ENCODE measurements at places on chromosomes 6 and 20.

DNA sequence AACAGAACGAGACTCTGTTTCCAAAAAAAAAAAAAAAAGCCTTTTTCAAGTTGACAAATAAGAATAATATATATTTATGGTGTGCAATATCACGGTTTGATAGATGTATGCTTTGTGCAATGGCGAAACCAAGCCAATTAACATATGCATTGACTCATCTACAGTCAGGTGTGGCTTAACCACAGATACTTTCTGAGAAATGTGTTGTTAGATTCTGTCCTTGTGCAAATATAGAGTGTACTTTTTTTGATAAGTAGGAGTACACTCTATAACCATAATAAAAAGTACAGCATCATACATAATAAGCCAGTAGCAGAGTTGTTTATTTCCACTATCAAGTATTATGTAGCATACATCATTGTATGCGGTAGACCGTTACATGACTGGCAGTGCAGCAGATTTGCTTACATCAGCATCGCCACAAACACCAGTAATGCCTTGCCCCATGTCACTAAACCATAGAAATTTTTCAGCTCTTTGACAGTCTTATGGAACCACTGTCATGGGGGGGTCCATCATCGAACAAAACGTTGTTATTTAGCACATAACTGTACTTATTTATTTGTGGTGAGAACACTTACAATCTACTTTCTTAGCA, 59.2 kb downstream of the TMEM170B start:
- no peak overlapping the region for H3K4me3 ChIP-seq
- H3K27me3 ChIP-seq: no peaks in the 10 kb centered on the region
- no peak for DNase-seq
- H3K4me1 ChIP-seq: no peaks in the 10 kb centered on the region
- H3K36me3 ChIP-seq: no peaks in the 10 kb centered on the region
- no peak overlapping the region for H3K27ac ChIP-seq

DNA sequence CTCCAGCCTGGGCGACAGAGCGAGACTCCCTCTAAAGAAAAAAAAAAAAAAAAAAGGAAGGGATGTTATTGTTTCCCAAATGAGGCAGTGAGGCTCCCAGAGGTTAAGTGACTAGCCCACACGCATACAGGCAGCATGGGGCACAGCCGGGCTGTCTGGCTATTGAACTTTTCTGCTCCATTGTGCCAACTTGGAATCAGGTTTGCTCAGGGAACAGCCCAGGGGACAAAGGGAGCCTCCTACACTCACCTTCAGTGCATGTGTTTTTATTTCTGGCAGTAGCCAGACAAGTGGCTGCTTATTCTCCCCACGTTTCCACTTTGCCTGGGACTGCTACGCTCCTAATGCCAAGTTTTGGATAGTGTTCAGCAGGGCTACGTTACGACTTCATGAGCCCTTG, 10.7 kb downstream of the ETV7 start:
- H3K27me3 ChIP-seq: no peaks in the 10 kb centered on the region
- H3K4me1 ChIP-seq: no peaks in the 10 kb centered on the region
- no peak overlapping the region for H3K27ac ChIP-seq
- no peak overlapping the region for H3K4me3 ChIP-seq
- no peaks in the 10 kb centered on the region for H3K36me3 ChIP-seq

- no peak for DNase-seq
- H3K4me3 ChIP-seq: no peak overlapping the region
- no peak overlapping the region for H3K27ac ChIP-seq
- H3K4me1 ChIP-seq: peaks cover 2% of the 10 kb centered on the region
These were observed 35.6 kb downstream of the ADGRF4 start for GRCh38 chr6:47733879-47734558.

DNA sequence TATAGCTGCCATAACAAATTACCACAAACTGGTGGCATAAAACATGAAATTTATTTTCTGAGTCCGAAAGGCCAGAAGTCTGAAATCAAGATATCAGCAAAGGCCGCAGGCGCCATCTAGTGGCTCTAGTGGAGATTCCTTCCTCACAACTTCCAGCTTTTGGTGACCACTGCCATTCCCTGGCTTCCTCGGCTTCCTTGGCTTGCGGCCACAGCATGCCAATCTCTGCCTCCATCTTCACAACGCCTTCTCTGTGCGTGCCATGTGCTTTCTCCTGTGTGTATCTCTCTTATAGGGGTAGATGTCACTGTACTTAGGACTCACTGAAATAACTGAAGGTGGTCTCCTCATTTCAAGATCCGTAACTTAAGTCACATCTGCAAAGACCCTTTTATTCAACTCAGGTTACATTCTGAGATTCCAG, 5.4 kb upstream of the PLAGL1 start:
- no peaks in the 10 kb centered on the region for H3K4me1 ChIP-seq
- H3K36me3 ChIP-seq: no peaks in the 10 kb centered on the region

- H3K27me3 ChIP-seq: no peaks in the 10 kb centered on the region
- no peaks in the 10 kb centered on the region for H3K4me1 ChIP-seq
- no peak for DNase-seq
- no peak overlapping the region for H3K4me3 ChIP-seq
- H3K27ac ChIP-seq: no peak overlapping the region
These were observed 853.8 kb downstream of the MAFB start for GRCh38 chr20:39835130-39835842.

DNA sequence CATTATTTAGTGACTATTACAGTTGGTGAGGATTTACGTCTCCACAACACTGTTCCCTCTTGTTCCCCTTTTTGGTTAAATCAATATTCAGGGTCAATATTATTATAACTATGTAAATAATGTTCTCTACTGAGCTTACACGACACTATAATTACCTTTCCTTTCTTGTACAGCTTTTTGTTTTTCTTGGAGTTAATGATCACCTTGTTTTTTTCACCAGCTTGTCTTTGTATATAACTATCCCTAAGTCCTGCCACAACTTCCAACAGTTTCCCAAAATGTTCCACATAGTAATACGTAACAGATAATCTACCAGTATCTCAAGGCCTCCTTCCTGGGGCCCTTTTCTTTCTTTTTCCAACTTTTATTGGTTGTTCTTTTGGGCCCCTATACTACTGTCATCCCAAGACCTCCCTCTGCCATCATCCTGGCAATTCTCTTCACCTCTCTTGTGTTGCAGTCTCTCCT, 142.0 kb upstream of the SOX4 start:
- H3K27ac ChIP-seq: no peak overlapping the region
- DNase-seq: no peak
- no peak overlapping the region for H3K4me3 ChIP-seq
- no peaks in the 10 kb centered on the region for H3K4me1 ChIP-seq

- no peak for DNase-seq
- no peak overlapping the region for H3K4me3 ChIP-seq
- H3K27me3 ChIP-seq: no peaks in the 10 kb centered on the region
- H3K4me1 ChIP-seq: no peaks in the 10 kb centered on the region
- H3K36me3 ChIP-seq: no peaks in the 10 kb centered on the region
- no peak overlapping the region for H3K27ac ChIP-seq
These were observed 257.9 kb downstream of the CDH26 start for GRCh38 chr20:60215816-60216730.

GRCh38 chr6:144519426-144519825, 234.3 kb downstream of the UTRN start:
- no peak overlapping the region for H3K4me3 ChIP-seq
- H3K4me1 ChIP-seq: no peaks in the 10 kb centered on the region
- DNase-seq: no peak
- no peaks in the 10 kb centered on the region for H3K36me3 ChIP-seq
- no peaks in the 10 kb centered on the region for H3K27me3 ChIP-seq

DNA sequence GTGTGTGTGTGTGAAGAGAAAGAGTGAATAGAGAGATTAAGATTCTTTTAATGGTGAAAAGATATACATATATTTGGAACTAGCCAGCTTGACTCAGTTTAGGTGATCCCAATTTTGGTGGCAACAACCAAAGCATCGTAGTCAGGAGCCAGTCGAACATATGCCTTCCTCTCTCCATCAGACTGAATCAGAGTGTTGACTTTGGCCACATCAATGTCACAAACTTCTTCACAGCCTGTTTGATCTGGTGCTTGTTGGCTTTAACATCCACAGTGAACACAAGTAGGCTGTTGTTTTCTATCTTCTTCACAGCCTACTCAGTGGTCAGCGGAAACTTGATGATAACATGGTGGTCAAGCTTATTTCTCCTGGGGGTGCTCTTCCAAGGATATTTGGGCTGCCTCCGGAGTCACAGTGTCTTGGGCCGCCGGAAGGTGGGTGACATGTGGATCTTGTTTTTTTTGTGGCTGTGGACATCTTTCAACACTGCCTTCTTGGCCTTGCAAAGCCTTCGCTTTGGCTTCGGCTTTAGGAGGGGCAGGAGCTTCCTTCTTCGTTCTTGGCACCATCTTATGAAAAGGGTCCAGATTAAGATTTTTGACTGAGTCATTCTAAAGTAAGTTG, 3.4 kb downstream of the HLA-F start:
- peaks cover 1% of the 10 kb centered on the region for H3K27me3 ChIP-seq
- no peak for DNase-seq
- H3K4me1 ChIP-seq: no peaks in the 10 kb centered on the region
- H3K27ac ChIP-seq: no peak overlapping the region
- H3K36me3 ChIP-seq: no peaks in the 10 kb centered on the region

DNA sequence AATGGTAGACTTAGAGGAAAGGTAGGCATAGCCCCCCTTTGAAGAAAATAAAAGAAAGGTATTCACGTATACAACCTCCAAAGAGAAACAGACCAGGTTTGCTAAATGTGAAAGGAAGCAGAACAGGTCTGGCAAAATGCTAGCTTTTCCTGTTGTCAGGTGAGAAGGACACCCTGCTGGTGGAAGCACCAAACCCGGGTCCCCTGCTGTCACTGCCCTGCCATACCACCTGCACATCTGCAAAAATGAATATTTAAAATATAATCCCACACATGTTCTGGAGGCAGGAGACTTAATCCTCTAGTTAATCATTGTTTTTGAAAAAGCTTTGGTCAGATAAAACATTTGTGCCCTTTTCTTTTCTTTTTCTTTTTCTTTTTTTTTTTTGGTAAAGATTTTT, 48.9 kb upstream of the OLIG3 start:
- no peaks in the 10 kb centered on the region for H3K36me3 ChIP-seq
- no peak for DNase-seq
- H3K4me1 ChIP-seq: peaks cover 2% of the 10 kb centered on the region
- no peak overlapping the region for H3K4me3 ChIP-seq

GRCh38 chr6:64330694-64331307, 695.2 kb downstream of the PHF3 start:
- H3K4me3 ChIP-seq: no peak overlapping the region
- H3K36me3 ChIP-seq: no peaks in the 10 kb centered on the region
- peak; percentile 31 for DNase-seq
- H3K4me1 ChIP-seq: no peaks in the 10 kb centered on the region

GRCh38 chr6:53484476-53485280, 60.2 kb downstream of the GCLC start:
- DNase-seq: no peak
- H3K4me3 ChIP-seq: no peak overlapping the region
- no peaks in the 10 kb centered on the region for H3K27me3 ChIP-seq
- no peaks in the 10 kb centered on the region for H3K36me3 ChIP-seq

DNA sequence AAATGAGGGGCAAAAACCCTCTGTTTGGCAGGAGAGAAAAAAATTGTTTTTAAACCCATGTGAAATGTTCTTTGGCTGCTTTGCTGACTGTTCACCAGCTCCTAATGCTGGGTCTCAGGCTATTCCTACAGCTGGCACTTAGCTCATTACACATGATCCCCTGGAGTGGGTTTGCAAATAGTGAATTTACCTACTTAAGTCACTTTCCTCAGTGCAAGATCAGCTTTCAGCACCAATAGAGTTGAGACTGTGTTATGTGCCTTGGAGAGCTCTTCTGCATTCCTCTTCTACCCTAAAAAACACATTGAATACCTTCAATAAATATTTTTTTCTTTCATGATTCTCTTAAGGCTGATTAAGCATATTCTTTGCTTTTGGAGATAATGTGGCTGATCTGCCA, 58.4 kb upstream of the PRDM1 start:
- peaks cover 1% of the 10 kb centered on the region for H3K4me1 ChIP-seq
- DNase-seq: no peak
- no peaks in the 10 kb centered on the region for H3K36me3 ChIP-seq
- no peak overlapping the region for H3K4me3 ChIP-seq
- H3K27me3 ChIP-seq: no peaks in the 10 kb centered on the region

- H3K36me3 ChIP-seq: no peaks in the 10 kb centered on the region
- no peaks in the 10 kb centered on the region for H3K4me1 ChIP-seq
- H3K4me3 ChIP-seq: no peak overlapping the region
- DNase-seq: no peak
- no peaks in the 10 kb centered on the region for H3K27me3 ChIP-seq
- no peak overlapping the region for H3K27ac ChIP-seq
These were observed 187.0 kb downstream of the HDGFL1 start for GRCh38 chr6:22756365-22756764.

GRCh38 chr6:112253841-112254816, at the start of gene LAMA4:
Gene LAMA4, minus strand, starts transcription at chr6:112254567. Its CDS starts 417 bp downstream, at chr6:112254150.
- H3K27me3 ChIP-seq: peaks cover 3% of the 10 kb centered on the region
- peak within 1 kb of the TSS; percentile 45 for H3K4me3 ChIP-seq
- 0 out of 2 replicates have a peak, but pooled peaks cover 1% of the 10 kb centered on the region for H3K4me1 ChIP-seq
- no peaks in the 10 kb centered on the region for H3K36me3 ChIP-seq

GRCh38 chr6:40582892-40583291, 4.3 kb downstream of the LRFN2 start:
- no peak overlapping the region for H3K27ac ChIP-seq
- peaks cover 4% of the 10 kb centered on the region for H3K4me1 ChIP-seq
- no peak overlapping the region for H3K4me3 ChIP-seq
- DNase-seq: no peak

GRCh38 chr20:3734111-3734843, 1.8 kb downstream of the HSPA12B start:
- no peak overlapping the region for H3K4me3 ChIP-seq
- H3K36me3 ChIP-seq: no peaks in the 10 kb centered on the region
- no peaks in the 10 kb centered on the region for H3K27me3 ChIP-seq
- peaks cover 3% of the 10 kb centered on the region for H3K4me1 ChIP-seq
- DNase-seq: no peak
- H3K27ac ChIP-seq: no peak overlapping the region

GRCh38 chr20:51531141-51531710, 11.3 kb downstream of the NFATC2 start:
- no peaks in the 10 kb centered on the region for H3K36me3 ChIP-seq
- H3K27ac ChIP-seq: no peak overlapping the region
- DNase-seq: no peak
- H3K4me3 ChIP-seq: no peak overlapping the region

- H3K4me1 ChIP-seq: peaks cover 3% of the 10 kb centered on the region
- peak overlapping the region; percentile 27 for H3K4me3 ChIP-seq
- no peak for DNase-seq
- no peak overlapping the region for H3K27ac ChIP-seq
These were observed 117.0 kb downstream of the RTN4IP1 start for GRCh38 chr6:106512048-106512967.

DNA sequence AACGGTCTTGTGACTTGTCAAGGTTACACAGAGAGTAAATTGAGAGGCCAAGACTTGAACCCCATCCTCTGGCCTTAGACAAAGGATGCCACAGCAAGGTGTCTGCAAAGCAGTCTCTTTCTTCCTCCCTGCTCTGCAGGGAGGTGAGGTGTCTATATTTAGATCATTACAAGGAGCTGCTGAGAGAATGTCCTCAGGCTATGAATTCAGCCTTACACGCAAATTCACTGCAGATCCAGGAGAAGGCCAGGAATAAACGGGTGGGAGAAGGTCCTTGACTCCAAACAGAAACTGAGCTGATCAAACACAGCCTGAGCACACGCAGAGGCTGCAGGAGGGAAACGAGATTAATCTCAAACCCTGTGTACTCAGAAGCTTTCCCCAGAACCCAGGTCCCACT, 48.6 kb upstream of the PTPRT start:
- H3K27ac ChIP-seq: no peak overlapping the region
- H3K4me1 ChIP-seq: peaks cover 2% of the 10 kb centered on the region
- DNase-seq: no peak
- no peaks in the 10 kb centered on the region for H3K27me3 ChIP-seq
- H3K36me3 ChIP-seq: no peaks in the 10 kb centered on the region

- no peak for DNase-seq
- H3K27ac ChIP-seq: no peak overlapping the region
- no peaks in the 10 kb centered on the region for H3K36me3 ChIP-seq
These were observed 117.9 kb upstream of the THBS2 start for GRCh38 chr6:169371344-169372127.
